ENCODE measurements at places on chromosomes 2 and 18. TPM values are rescaled to one million over a fixed set of nuclear protein-coding genes. Genes with fewer than 3 reads are reported as not detected.

SP9 gene
- total RNA-seq: not detected

MEP1B gene
- total RNA-seq: not detected

WNT6 gene
- not detected for total RNA-seq

DNA sequence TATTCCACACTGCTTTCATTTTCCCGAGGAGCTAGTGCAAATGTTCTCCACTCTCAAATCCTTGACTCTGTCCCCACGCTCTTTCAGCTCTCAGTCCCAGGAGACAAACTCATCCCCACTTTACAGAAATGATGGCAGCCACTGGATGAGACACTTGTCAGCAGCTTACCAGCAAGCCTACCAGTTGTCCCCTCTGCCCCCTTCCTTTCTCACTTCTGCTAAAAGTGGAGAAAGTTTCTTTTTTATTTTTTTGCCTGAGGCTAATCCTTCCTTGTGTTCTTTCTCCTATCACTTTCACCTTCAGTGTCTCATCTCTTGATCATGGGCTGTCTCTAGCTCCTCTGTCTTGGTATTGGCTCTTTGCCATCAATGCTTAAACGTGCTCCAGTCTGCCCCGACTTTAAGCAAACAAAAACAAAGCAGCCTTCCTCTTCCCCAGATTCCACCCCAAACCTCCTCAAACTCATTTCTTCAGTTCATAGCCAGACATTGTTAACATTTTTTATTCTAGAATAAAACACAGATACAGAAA is 64.5 kb downstream of the TTC32 start:
- no peak for DNase-seq
- no peak overlapping the region for H3K27ac ChIP-seq
- peaks cover 8% of the 10 kb centered on the region for H3K4me1 ChIP-seq
- H3K27me3 ChIP-seq: peaks cover 19% of the 10 kb centered on the region
- H3K4me3 ChIP-seq: no peak overlapping the region

GRCh38 chr2:158650646-158651357 is 144.3 kb upstream of the DAPL1 start:
- H3K4me3 ChIP-seq: no peak overlapping the region
- no peak for DNase-seq
- peaks cover 8% of the 10 kb centered on the region for H3K36me3 ChIP-seq

DNA sequence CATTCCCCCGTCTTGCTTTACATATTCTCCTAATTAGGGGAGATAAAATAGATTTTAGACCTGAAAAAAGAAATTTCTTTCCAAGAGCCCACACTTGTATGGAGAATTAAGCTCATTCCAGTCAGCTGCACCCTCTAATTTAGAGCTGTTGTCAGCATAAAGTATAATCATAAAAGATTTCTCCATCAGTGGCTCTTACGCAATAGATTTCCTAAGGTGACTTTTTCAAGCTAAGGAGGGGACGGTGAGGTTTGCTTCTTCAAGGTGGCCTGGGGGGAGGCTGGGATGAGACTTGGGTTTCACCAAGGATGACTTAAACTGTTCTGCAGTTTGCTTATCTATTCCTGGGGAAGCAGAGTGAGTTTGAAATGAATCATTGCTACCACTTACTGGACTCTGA is 426.2 kb downstream of the NBAS start:
- H3K27me3 ChIP-seq: no peaks in the 10 kb centered on the region
- no peak overlapping the region for H3K4me3 ChIP-seq
- DNase-seq: no peak

GRCh38 chr2:106960683-106961161 is 74.8 kb upstream of the ST6GAL2 start:
- no peaks in the 10 kb centered on the region for H3K4me1 ChIP-seq
- no peak overlapping the region for H3K27ac ChIP-seq
- no peak overlapping the region for H3K4me3 ChIP-seq
- no peaks in the 10 kb centered on the region for H3K36me3 ChIP-seq
- DNase-seq: no peak

DNA sequence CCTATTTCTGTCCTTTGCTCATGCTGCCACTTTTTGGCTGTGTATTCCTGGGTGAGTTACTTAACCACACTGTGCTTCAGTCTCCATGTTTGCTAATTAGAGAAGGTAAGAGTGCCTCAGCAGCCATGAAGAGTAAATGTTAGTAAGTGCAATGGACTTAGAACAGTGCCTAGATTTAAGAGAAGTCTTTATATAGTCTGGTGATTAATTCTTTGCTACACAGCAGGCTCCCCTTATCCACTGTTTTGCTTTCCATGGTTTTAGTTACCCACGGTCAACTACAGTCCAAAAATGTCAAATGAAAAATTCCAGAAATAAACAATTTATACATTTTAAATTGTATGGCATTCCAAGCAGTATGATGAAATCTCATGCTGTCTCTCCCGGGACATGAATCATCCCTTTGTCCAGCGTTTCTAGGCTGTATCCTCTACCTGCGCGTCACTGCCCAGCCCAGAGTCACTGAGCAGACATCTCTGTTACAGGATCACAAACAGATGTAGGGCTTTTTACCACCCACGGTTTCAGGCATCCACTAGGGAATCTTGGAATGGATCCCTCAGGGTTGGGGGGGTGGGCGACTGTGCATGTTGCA is 91.0 kb downstream of the CTIF start:
- no peaks in the 10 kb centered on the region for H3K36me3 ChIP-seq
- H3K27me3 ChIP-seq: no peaks in the 10 kb centered on the region
- no peak overlapping the region for H3K4me3 ChIP-seq
- no peak overlapping the region for H3K27ac ChIP-seq
- H3K4me1 ChIP-seq: peaks cover 2% of the 10 kb centered on the region

- peaks cover 4% of the 10 kb centered on the region for H3K4me1 ChIP-seq
- H3K4me3 ChIP-seq: no peak overlapping the region
- H3K27ac ChIP-seq: no peak overlapping the region
- no peak for DNase-seq
Observed at GRCh38 chr2:70569559-70569958, 15.9 kb upstream of the TGFA start.
